Breast epithelium (tissue), 4 donors: ENCODE measurements at places on chromosomes 6 and 20.

DNA sequence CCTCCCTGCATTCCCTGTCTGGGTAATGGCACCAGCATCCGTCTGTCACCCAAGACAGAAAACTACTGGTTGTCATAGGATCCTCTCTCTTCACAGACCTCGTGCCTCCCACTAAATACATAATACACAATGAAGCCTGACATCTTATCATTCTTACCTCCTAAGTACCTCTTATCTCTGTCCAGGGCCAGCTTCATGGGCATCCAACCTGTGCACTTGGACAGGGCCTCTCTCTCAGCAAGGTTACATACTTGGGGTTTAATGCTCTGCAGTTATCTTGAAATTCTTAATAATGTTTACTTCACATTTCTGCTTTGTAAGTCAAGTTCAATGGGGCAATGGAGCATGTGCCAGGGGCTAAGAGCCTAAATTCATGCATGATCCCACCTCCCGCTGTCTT, 30.8 kb upstream of the KLHL31 start:
- DNase-seq = no peak

GRCh38 chr6:133340557-133340956, 99.4 kb downstream of the EYA4 start:
- no peak for DNase-seq

DNA sequence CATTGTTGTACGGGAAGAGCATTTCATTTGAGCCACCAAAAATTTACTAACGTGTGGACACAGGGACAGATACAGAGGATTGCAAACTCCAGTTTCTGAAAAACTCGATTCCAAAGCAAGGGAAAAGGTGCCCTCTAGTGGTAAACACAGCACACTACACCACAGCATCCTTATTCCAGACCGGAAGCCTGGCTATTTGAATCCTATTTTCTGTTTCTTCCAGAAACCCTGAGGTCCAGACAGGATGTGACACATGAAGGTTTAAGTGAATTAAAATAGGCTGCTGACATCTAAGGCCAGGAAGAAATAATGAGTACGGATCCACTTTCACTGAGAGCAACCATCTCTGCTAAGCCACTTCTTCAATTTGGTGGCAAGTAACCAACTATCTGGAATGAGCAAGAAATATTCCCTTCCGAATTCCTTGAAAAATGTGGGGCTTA, 31.8 kb upstream of the GMPR start:
- peak; percentile 64 for DNase-seq

- no peak for DNase-seq
Observed at GRCh38 chr6:40689185-40689584, 102.0 kb upstream of the LRFN2 start.

GRCh38 chr20:2599288-2600006, 53.0 kb upstream of the NOP56 start:
- DNase-seq = no peak

GRCh38 chr6:150697515-150697914, 97.8 kb downstream of the PLEKHG1 start:
- no peak for DNase-seq

DNA sequence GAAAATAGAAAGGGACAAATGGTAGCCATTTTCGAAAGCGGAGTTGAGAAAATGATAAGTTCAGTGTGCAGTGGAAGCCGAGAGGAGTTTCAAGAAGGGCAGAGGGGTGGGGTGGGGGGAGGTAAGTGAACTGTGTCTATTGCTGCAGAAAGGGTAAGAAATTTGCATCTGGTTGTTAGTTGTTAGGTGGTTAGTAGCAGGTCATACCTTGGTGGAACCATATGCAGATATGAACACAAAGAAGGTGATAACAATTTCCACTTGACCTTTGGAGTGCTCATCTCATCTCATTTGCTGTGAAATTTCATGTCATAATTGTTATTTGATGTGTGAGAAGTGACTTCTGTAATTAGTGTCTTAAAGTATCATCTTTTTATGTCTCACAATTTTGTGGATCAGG, 288.2 kb downstream of the QKI start:
- no peak for DNase-seq
